Caki2 (cell line): ENCODE measurements at places on chromosomes 11 and 22. TPM values are rescaled to one million over a fixed set of nuclear protein-coding genes. Genes with fewer than 3 reads are reported as not detected.

MUC5AC gene
- total RNA-seq, result not detected in 2 replicates

F2 gene
- total RNA-seq, result 0.71 TPM in 1 of 2 replicates, not detected in the other

- no peak for DNase-seq
These were observed 103.1 kb downstream of the PRR5L start for GRCh38 chr11:36399236-36399635.

GRCh38 chr11:21456186-21456585 lies 736.7 kb upstream of the ANO5 start:
- no peak for DNase-seq

DNA sequence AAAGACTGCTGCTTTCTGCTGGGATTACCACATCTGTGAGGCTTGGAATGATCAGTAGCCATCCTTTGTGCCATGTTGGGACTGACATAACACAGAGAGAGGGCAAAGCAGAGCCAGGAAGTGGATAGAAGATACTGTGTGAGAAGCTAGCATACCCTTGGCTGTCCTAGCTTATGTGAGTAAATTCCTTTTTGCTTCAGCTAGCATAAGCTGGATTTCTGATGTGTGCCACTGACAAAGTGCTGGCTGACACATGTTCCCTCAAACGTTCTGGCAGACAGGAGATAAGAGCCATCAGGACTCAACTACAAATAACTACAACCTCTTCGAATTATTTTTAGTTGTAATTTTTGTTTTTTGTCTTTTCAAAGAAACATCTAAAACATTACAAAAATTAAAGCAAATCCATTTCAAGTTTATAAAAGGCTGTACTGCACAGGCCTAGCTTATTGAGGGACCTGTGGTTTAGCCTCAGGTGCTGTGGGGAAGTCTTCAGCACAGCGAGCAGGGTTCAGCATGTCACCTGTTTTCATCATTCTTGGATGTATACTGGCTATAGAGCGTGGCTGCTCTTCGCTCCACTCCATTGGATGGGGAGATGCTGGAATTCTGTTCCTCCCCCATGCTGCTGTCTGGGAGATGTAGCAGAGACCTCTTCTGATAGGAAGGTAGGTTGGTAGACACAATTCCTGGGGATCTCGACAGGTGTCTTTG lies 120.9 kb downstream of the SWAP70 start:
- no peak for DNase-seq

DNA sequence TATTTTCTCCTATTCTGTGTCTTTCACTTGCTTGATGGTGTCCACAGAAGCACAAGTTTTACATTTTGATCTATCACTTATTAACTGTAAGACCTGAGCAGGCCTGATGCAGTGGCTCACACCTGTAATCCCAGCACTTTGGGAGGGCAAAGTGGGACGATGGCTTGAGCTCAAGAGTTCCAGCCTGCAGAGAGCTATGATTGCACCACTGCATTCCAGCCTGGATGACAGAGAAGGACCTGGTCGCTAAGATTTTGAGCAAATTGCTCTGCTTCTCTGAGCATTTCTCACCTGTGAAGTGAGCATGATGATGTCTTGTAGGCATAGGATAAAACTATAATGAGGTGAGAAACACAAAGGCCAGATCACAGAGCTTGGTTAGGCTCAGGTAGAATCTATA lies 6.7 kb downstream of the CCDC87 start:
- DNase-seq, result no peak

MIAT gene
- 0.20 TPM in 1 of 2 replicates, not detected in the other for total RNA-seq

- peak; percentile 84 for DNase-seq
These were observed 18.1 kb upstream of the MYH9 start for GRCh38 chr22:36405671-36406538.

C11orf42 gene
- not detected in 2 replicates for total RNA-seq

- DNase-seq, result no peak
These were observed 5.0 kb downstream of the DPF2 start for GRCh38 chr11:65338676-65339075.
